ENCODE measurements at places on chromosomes 2 and 18. TPM values are rescaled to one million over a fixed set of nuclear protein-coding genes. Genes with fewer than 3 reads are reported as not detected.
A peak's percentile ranks its signal among the peaks of the same experiment; 100 is the strongest.

DNA sequence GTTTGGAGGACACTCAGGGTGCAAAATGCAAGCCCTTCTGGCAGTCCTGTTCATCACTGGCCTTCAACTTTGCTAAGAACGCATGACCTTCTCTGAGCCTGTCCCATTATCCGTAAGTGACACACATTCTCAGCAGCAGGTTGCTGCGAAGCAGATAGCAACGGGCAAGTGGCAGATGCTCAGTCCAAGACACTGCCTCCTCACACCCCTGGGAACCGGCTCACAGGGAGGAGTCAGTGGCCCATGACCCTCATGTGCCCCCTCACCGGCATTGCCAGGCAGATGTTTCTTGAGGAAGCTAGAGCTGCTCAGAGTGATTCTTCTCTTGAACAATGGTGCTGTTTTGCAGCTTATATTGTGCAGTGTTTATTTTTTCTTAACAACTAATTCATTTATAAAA, 737.2 kb upstream of the HS6ST1 start:
- DNase-seq: no peak

DNA sequence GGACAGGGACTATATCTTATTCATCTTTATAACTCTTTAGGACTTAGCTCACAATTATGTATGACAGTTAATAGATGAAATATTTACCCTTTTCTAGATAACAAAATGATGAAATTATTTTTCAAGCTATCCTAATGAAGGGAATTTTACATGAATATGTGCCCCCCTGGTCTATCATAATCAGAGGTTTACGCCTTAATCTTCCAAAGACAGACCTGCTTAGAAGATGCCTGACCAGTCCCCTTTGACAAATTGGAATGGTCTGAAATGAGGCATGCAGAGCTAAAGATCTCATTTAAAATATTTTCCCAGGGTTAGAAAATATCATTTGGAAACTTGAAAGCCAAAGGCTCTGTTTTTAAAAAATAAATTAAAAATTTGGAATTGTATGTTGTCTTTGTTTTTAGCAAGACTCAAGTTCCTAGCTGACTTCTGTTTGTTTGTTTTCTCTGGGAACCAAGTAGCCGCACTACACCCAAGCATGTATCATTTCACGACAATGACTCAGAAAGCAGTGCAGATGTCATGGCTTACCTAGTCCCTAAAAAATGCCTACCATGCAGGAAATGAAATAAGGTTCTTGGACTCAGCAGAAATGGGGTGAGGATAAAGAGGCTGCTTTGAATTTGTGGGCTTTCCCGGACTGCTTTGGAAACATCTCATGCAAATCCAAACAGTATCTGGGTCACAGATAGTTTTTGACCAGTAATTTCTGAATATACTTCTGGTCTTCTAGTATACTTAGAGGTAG, 162.1 kb downstream of the ZEB2 start:
- no peak for DNase-seq

GRCh38 chr2:1750933-1751766, 6.8 kb upstream of the PXDN start:
- DNase-seq: peak; percentile 66

- peak; percentile 9 for DNase-seq
Observed at GRCh38 chr2:195575879-195576401, 81.1 kb upstream of the SLC39A10 start.

GRCh38 chr18:3554811-3555427, 104.9 kb downstream of the TGIF1 start:
- no peak for DNase-seq

- peak; percentile 97 for DNase-seq
Observed at GRCh38 chr2:181680055-181680936, at the start of gene NEUROD1. NEUROD1 (minus strand) TSS chr2:181680517; CDS start chr2:181678860, 1,657 bp downstream.

- DNase-seq: no peak
Observed at GRCh38 chr18:46040747-46041104, 31.3 kb downstream of the PSTPIP2 start.

Gene DSC2
- total RNA-seq: 7.2 TPM

DNA sequence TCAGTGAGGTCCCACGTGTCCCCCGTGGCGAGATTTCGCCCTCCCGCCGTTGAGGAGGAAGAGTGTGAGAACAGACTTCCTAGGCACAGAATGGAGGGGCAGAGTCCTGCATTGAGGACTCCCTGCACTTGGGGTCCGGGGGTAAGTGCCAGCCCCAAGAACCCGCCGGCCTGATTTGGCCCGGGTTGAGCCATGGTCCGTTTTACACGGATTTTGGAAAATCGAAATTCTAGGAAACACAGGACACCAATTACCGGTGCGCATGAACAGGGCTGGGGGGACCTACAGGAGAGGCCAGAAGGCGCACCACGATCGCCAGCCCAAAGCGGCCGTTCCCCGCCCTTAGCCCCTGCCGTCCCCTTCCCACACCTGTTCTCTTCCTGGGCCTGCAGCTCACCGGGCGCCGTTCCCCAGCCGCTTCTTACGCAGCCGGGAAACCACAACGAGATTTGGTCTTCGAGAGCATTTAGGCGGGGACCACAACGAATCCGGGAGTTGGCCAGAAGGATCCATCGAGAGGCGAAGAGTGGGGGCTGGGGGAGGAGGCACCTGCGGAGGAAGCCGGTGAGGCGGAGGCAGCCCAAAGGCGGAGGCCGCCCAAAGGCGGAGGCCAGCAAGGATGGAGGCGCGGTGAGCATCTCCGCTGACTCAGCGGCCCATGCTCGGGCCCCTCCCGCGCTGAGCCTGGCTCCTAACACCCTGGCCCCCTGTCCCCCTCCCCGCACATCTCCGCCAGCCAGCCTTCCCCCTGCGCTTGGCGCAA, 464 bp upstream of the TLX2 start:
- no peak for DNase-seq

DNA sequence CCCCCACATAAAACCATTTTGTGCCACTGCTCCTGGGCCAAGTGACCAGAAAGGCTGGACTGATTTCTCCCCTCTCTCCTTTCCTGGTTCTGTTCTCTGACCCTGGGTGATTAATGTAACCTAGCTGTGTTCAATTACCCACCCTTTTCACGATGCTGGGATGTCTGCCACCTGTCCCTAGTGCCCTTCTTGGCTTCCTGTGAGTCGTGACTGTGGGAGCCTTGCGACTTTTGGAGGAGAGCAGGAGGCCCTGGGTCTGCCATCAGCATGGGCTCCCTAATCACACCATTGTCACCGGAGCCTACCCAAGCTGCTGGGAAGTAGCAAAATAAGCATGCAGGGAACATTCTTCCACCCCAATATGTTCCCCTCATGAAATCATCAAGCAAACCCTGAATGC, 38.3 kb downstream of the SRSF7 start:
- DNase-seq: no peak

DNA sequence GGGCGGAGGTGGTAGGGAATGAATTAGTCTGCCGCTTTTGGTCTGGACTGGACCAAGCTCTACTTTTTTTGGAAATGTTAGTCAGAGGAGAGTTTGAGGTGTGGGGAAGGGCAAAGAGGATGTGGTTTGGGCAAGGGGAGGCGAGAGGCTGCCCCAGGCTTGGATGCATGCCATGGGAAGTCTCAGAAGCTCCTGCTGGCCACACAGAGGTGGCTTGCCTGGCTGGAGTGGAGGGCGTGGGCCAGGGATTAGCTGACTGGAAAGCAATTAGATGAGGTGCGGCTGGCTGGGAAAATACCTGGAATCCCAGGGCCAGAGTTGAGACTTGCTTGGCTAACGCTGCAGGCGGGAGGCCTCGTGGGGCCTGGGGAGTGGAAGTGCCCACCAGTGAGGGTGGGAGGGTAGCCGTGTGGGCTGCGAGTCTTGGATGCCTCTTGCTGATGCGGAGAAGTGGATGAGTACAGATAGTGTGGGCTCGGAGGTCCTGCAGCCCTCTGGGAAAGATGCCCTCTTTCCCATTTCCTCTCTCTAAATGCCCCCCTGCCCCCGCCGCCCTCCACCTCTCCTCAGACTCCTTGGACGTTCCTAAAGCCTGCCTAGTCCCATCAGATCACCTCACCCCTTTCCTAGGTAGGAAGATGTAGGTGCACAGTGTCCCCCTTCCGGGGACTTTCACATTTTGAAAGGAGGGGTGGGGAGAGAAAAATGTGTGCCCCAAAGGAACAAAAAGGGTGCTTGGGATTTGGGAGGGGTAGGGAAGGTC, 117.6 kb downstream of the SMAD7 start:
- DNase-seq: no peak

DNA sequence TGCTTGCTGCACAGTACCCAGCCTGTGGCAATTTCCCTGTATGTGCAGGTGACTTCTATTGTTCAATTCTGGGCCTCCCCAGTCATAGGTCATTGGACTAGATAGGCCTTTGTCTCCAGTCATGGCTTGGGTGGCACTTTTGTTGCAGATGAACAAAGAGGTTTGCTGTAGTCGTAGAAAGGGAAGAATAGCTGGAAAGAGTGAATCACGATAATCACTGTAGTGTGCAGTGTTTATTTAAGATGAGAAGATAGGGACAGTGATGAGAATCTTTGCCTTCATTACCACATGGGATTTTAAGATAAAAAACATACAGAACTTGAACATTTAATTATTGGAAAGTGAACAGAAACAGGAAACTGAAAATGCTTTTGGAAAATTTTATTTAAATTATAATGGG, 156.1 kb upstream of the CYRIA start:
- no peak for DNase-seq

GRCh38 chr2:204545861-204546735, 823 bp downstream of the PARD3B start:
- DNase-seq: no peak

- DNase-seq: no peak
Observed at GRCh38 chr18:6917072-6917471, 187.6 kb downstream of the ARHGAP28 start.

- no peak for DNase-seq
Observed at GRCh38 chr2:191740016-191740419, 62.1 kb downstream of the NABP1 start.

Gene PLGLB2
- total RNA-seq: 7.3 TPM

Gene CAPN14
- 2.8 TPM for total RNA-seq

- peak; percentile 68 for DNase-seq
Observed at GRCh38 chr2:102841107-102841840, 79.4 kb downstream of the TMEM182 start.

GRCh38 chr2:10935366-10935918, 23.7 kb downstream of the KCNF1 start:
- DNase-seq: no peak

All from cerebellum (tissue), 4 donors.